ENCODE measurements at places on chromosomes 16 and 17.
A peak's percentile ranks its signal among the peaks of the same experiment; 100 is the strongest.

DNA sequence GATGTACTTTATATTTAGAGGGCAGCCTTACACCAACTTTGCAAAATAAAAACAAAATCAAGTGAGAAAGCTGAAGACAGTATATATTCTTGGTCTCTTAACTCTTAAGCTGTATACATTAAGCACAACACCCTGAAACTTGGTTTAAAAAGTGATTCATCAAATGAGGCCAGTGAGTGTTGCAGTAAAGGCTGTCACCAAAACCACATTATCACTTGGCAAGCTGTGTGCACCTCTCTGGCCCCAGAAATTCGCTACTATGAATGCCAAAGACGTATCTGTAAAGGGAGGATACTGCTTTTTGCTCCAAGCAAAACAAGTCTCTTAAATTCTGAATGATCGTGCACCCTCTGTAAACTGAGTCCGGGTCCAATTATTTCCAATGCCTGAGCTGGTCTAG, 163.9 kb downstream of the ZFHX3 start:
- no peak for DNase-seq

GRCh38 chr17:28720247-28720996, 637 bp downstream of the RPL23A start:
- no peak for DNase-seq

DNA sequence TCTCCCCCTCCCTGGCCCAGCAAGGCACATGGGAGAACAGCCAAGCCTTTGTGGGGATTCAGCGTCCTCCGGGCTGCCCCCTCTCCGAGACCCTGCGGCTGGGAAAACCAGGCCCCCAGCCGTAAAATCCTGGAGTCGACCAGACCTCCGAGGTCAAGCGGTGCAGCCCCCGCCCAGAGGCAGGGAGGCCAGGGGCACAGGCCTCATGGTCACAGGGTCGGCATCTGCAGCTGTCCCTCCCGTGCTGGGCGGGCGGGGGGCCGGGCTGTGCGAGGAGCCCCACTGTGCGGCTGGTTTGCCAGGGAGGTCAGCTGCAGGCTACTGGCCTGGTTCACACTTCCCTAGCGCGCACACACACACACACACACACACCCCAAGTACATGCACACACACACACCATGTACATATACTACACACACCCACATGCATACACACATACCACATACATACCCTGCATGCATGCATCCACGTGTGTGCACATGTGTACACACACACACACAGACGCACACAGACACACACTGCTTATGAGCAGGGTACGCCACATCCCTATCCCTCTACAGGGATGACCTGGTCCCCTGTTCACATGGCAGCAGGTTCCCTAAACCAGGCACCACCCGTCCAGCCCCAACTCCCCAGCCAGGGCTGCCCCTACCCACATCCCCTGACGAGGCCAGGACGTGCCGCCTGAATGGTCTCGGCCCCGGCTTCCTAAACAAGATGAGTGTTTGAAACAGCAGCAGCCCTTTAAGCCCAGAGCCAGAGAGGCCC, 108.9 kb upstream of the CIBAR2 start:
- no peak for DNase-seq

GRCh38 chr17:70661342-70662222, 492.2 kb downstream of the KCNJ2 start:
- no peak for DNase-seq

DNA sequence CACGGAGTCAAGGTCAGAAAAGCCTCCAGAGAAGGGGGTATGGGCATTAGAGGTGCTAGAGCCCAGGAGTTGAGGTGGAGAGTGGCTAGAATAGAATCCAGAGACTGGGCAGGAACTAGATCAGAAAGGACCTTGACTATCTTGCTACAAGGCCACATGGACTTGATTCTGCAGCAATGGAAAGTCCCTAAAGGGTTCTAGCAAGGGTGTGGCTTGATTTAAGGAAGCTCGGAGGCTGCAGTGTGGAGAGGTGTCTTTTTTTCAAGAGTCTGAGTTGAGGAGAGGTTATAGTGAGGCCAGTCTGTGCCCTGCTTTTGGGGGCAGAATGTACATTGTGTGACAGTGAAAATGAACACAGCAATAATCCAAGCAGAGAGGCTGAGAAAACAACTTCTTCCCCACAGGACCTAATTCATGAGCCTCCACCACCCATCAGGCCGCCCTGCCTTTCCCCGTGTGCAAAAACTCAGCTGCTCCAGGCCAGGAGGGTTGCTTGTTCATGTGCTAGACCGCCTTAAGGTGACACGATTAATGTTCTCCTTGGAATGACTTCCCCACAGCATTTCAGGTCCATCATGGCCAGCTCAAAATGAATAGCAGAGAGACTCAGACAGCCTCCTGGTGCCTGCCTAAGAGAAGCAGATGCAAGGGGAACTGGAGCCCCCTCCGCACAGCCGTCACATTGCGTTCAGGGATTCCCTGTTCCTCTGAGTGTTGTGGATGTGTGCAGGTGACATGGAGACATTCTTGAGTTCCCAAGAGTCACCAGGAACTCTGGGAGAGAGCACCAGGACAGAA, 8.7 kb upstream of the BEAN1 start:
- peak; percentile 19 for DNase-seq
